ENCODE measurements at places on chromosomes 7 and 10.

DNA sequence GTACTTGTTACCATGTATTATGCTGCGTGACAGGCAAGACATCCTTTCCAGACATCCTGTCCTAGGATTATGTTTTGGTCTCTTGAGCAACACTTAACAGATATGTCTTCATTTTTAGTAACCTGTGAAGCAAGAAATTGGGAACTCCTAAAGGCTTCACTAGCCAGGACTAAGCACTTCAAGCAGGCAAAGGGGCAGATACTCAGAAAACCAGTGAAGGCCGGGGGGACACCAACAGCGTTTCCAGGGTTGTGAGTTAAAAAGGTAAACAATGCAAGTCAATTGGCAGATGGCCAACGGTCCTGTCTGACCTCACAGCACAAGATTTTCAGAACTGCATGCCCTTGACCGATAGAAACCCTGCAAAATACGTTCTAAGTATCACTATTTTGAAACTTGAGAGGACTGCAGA lies 77.6 kb upstream of the SFMBT2 start:
- DNase-seq: peak; percentile 11

DNA sequence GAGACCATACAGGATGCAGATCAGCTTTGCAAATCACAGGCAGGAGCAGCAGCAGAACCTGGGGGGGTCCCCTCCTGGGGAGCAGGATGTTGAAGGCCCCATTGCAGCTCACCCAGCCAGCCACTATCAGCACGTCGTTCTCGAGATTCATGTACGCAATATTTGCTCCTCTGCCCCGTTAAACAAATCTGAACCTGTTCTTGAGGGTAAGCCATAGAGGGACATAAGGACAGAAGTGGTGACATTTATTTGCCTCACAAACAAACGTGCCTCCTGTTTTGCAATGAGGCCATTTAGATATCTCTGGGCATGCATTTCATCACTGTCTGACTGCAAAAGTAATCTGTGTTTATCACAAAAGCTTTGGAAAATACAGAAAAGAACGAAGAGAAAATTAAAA lies 87.3 kb upstream of the BAIAP2L1 start:
- DNase-seq: no peak

DNA sequence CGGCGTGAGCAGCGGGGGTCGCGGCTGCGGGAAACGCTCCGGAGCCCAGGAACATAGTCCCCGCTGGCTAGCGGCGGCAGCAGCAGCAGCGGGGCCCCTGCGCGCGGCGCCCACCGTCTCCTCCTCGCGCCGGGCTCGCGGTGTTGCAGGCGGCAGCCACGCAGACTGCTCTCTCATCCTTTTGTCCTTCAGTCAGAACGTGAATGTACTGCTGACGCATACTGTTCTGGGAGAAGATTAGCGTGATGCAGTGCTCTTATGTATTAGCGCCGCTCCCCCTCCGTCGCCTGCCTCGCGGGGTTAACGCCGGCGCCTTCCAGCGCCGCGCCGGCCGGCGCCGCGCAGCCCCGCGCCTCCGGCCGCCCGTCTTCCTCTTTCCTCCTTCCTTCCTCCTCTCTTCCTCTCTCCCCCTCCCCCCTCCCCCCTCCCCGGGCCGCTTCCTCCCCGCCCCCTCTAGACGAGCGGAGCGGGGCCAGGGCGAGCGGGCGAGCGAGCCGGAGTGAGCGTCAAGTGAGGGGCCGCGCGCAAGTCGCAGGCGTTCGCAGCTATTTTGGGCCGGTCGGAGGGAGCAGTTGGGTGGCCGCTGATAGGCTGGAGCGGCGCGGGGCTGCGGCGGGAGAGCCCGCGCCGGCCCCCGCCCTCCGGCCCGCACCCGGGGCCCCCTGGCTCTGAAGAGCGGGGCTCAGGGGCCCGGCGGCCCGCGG lies 816 bp upstream of the LRRC4 start:
- DNase-seq: peak; percentile 76

GRCh38 chr7:7385421-7385820 lies 150.3 kb downstream of the COL28A1 start:
- no peak for DNase-seq

DNA sequence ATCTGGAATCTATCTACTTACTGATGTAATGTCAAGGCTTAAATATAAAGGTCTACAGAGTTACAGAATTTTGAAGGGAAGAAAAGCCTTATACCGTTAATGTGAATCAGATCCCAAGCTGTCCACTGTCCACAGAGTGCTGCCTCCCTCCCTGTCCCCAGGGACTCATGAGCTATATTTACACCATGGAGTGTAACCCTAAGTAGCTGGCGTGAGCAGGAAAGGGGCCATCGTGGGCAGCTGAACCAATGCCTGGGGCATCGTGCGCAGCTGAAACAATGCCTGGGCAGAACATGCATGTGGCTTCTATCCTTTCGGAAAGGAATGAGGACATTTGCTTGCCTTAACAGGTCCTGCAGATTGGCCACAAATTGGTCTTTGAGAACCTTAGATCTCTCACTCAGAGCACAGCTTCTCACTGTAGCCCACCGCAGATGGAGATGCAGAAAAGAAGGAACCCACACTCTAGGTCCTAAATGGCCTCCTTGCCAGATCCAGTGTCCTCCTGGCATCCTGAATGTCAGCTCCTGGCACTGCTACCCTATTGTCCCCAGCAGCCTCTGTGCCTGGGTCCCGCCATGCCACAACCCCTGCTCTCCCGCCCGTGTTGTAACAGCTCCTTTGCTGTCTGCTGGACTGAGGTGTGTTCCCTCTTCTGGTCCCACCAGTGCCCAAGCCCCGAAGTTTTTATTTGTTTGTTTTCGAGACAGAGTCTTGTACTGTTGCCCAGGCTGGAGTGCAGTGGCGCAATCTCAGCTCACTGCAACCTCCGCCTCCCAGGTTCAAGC lies 30.3 kb downstream of the CCDC3 start:
- DNase-seq: no peak

Measured in skeletal muscle cell (primary cell).